Activated naive CD4-positive, alpha-beta T cell treated with anti-CD3 and anti-CD28 coated beads, Interleukin-2, amount 50 U/mL, for 72 hours (primary cell): ENCODE measurements at places on chromosomes 11 and 22. TPM values are rescaled to one million over a fixed set of nuclear protein-coding genes. Genes with fewer than 3 reads are reported as not detected.

GRCh38 chr11:27864611-27865010 is 164.4 kb upstream of the BDNF start:
- DNase-seq, result no peak

DNA sequence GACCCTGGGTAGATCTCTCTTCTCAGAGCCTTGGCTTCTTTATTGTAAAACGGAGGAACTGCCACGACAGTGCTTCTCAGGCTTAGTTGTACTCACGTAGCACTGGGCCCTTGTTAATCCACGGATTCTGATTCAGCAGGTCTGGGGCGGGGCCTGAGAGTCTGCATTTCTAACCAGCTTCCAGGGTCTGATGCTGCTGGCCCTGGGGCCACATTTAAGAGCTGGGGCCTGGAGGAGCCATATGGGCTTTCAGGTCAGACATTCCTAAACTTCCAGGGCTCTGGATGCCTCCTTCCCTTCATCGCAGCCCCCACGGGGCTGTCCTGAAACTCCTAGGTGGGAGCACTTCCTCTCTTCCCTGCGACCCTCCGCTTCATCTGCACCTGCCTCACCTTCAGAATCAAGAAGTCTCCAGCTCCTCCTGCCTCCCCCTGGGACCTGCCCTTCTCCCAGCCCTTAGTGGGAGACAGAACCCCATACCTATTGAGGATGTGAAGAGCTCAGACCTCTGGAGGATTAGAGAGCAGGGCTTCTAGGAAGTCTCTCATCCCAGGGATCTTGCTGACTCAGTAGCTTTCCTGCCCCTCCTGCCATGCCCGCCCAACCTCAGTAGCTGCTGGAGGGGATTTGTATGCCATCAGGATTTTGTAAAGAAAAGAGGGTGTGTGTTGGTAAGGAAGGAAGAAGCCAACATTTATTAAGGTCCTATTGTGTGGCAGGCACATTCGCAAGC is 92.5 kb downstream of the LRRC32 start:
- no peak for DNase-seq

- DNase-seq, result no peak
Observed at GRCh38 chr11:65246506-65246905, 15.3 kb upstream of the POLA2 start.

GRCh38 chr11:15118431-15118830 is 3.7 kb downstream of the INSC start:
- DNase-seq, result no peak

CNGA4 gene
- 0.52 TPM for total RNA-seq

- DNase-seq, result no peak
Observed at GRCh38 chr11:32396331-32396730, 39.0 kb downstream of the WT1 start.

DNA sequence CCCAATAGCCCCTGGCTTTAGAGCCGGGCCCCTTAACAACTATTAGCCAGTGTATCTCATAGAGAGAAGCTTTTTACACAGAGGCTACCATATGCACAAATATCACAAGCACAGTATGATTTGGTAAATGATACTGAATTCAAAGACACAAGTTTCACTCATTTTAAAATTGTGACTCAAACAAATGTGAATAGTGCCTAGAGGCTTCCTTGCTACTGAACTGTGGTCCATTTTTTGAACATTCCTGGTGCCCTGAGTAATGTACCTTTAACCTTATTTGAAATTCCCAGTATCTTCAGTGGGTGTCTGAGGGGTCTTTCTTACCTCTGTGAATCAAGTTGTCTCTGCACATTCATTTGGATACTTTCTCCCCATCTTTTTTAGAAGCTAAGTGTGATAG is 156.2 kb downstream of the MAML2 start:
- no peak for DNase-seq

TRIM6 gene
- 0.80 TPM for total RNA-seq

- DNase-seq, result no peak
Observed at GRCh38 chr11:124872741-124873140, 7.5 kb downstream of the ROBO3 start.

DNA sequence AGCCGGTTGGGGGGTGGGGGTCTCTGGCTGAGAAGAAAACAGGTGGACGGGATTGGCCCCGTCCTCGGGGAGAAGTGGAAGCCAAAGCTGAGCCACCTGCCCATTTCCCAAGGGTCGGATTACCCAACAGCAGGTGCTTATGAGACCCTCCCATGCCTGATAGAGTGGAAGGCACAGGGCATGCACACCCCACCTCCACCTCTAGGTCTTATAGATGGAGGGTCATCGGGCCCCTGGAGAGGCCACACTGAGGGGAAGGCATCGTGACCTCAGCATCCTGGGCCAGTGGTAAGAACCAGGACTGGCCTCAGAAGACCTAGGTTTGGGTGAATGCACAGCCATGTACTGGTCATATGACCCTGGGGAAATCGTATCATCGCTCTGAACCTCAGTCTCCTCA is 85.9 kb downstream of the BUD13 start:
- DNase-seq, result no peak

- no peak for DNase-seq
Observed at GRCh38 chr11:13487661-13488030, 8.2 kb downstream of the PTH start.

- no peak for DNase-seq
Observed at GRCh38 chr11:36308577-36308976, 12.5 kb downstream of the PRR5L start.

TRIM51 gene
- not detected for total RNA-seq

OR4D5 gene
- total RNA-seq, result not detected

ARHGAP20 gene
- 0.09 TPM for total RNA-seq

DNA sequence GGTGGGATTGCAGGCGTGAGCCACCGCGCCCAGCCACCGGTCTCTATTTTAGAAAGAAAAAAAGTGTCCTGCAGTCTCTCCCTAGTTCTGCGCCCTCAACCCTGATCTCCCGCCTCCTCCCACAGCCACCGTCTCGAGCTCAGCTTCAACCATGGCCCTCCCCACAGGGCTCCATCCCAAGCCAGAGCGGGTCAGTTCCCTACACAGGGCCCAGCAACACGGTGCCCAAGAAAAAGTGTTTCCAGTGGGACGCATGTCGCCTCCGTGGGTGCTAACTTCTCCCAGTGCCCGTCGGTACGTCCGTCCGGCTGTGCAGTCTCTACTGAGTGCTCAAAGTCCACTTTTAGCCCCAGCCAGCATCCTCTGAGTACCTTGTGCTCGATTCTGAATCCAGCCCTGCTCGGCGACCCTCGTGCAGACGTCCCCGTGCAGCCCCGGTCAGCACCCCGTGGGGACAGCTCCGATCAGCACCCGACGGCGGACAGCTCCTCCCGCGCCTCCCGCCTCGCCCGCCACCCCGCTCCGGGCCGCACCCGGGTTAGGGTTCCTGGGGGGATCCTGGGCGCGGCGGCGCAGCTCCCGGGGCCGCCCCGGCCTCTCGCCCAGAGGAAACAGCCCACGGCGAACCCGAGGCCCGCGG is 657 bp upstream of the MAPK8IP2 start:
- DNase-seq, result peak; percentile 83

GSTT2B gene
- 0.39 TPM for total RNA-seq

DMC1 gene
- 21.1 TPM for total RNA-seq

GRCh38 chr11:116376547-116376946 is 396.2 kb downstream of the BUD13 start:
- DNase-seq, result no peak

GRCh38 chr11:14270690-14271542 is 88.1 kb downstream of the RRAS2 start:
- no peak for DNase-seq

GRCh38 chr11:82724026-82724425 is 9.6 kb downstream of the FAM181B start:
- no peak for DNase-seq

SPON1 gene
- total RNA-seq, result not detected

DNA sequence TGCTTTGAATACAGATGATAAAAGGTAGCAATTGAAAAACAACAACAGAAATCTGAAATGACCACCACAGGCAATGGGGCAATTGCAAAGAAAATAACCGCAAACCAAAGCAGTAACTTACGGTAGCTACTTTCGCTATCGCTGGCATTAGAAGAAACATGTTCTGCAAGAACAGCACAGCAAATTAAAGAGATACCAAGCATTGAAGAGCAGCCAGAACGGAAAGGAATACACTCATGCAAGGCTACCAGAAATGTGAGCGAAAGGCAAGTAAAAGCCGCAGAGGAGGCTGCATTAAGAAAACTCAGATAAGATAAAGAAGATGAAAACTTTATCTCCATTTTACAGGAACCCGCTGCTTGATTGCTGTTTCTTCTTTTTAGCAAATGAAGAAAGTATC is 194.1 kb upstream of the CCDC90B start:
- DNase-seq, result no peak

- DNase-seq, result no peak
Observed at GRCh38 chr11:74956397-74957015, 7.4 kb downstream of the SPCS2 start.

GRCh38 chr22:29379258-29379657 is 9.1 kb downstream of the AP1B1 start:
- DNase-seq, result no peak

GRCh38 chr11:6895010-6895409 is 2.7 kb upstream of the OR2D2 start:
- DNase-seq, result no peak

HOATZ gene
- total RNA-seq, result not detected

DNA sequence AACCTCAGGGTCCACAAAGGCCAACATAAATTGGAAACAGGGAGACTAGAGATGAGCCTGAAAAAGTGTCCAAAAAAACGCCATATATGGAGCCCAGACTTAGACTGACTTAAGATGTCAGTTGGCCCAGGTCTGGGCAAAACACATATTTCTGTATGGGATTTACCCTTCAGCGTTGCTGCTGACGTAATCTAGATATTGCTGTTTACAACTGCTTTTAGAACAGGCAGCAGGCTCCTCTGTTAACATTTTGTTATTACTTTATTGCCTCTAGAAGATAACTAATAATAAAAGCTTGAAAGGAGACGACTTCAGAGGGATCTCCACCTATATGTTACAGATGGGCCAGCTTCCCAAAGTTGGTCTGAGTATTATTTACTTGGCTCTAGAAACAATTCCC is 8.7 kb downstream of the ME3 start:
- DNase-seq, result no peak

PATE4 gene
- not detected for total RNA-seq

CCDC188 gene
- total RNA-seq, result not detected

DNA sequence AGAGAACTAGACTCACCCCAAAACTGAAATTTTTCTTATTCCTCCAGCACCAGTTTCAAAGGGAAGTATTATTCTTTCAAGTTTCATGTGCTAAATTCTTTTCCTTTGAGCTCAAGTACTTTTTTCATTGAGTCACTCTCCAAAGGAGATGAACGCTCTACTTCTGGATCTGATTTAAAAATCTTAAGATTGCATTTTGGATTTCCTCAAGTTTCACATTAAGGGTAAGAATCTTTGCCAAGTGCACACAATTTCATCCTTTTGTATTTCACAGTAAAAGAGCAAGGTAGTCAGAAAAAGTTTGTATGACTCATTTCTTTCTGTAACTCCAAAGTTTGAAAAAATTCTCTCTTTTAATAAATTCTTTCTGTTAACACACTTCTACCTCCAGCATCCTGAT is 435.5 kb downstream of the RAB38 start:
- no peak for DNase-seq
